Effector memory CD4-positive, alpha-beta T cell (primary cell): ENCODE measurements at places on chromosomes 4 and X.

GRCh38 chr4:24824720-24825119, 29.3 kb downstream of the SOD3 start:
- no peak for DNase-seq

DNA sequence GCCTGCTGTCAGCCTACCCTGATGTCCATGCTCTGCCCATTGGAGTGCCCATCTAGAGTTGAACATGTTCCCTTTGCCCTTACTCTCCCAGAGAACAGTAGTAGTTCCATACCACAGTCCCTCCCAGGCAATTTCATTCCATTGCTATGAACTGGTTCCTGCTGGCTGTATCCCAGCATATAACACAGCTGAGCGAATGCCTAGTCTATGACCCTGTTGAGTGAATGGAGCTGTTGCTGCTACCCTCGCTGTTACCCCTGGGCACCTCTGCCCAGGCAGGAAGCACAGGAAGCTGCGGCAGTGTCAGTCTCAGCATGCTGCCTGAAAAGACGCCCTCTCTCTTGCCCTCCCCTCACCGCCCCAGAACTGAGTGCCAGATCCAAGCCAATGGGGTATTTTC, 73.3 kb downstream of the SOX3 start:
- DNase-seq, result no peak

DNA sequence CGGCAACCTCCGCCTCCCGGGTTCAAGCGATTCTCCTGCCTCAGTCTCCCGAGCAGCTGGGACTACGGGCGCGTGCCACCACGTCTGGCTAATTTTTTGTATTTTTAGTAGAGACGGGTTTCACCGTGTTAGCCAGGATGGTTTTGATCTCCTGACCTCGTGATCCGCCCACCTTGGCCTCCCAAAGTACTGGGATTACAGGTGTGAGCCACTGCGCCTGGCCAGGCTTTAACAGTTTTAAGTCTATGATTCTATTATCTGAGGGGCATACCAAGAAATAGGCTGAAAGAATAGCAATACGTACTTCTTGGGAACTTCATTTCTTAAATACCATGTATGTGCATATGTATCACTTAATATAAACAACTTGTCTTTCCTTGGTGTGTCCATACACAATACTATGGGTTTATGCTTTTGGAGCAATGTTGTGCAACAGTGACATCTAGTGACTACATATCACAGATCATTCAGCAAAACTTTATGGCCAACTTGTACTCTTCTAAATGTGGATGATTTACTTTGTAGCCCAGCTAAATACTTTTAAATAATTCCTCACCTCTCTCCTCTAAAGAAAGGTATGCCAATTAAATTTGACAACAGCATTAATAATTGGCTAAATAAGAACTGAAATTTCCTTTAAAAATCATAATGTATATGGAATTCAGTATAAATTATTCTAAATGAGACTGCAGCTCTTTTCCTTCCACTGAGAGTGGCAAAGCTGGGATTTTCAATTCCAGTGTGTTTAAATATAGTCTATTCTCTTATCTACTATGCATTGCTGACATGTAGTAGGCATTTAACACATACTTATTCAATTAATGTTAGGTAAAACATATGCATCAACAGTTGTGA, 10.4 kb downstream of the SLC9B1 start:
- DNase-seq, result no peak

GRCh38 chrX:24148535-24149350, 786 bp upstream of the ZFX start:
- no peak for DNase-seq

DNA sequence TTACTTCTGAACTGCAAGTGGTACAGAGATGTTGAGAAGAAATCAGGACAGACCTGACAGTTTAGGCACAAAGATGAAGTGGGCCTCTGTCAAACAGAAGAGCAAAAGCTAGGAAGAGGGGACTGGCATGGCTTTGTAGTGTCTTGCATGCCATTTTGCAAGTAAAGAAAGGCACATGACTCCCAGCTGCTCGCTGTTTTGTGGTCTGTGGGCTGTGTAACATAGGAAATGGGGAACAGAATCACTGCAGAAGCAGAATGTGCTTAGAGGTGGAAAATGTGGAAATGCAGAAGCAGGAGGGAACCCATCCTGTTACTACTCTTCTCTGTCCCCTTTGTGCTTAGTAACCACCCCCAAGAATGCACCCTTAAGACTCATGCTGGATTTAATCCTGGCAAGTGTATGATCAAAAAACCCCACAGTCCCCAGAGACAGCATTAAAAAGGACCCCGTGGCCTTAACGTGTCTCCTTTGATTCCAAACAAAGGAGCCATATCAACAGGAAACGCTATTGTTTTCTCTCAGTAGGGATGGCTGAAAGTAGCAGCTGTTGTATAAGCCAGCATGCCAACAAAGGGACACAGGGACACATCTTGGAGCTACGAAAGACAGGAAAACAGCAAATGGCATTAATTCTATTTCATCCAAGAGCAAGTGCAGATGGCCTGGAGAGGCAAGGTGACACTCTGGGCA, 177.6 kb upstream of the GLRA2 start:
- DNase-seq, result no peak

GRCh38 chr4:141117935-141118334, 15.3 kb downstream of the RNF150 start:
- no peak for DNase-seq

DNA sequence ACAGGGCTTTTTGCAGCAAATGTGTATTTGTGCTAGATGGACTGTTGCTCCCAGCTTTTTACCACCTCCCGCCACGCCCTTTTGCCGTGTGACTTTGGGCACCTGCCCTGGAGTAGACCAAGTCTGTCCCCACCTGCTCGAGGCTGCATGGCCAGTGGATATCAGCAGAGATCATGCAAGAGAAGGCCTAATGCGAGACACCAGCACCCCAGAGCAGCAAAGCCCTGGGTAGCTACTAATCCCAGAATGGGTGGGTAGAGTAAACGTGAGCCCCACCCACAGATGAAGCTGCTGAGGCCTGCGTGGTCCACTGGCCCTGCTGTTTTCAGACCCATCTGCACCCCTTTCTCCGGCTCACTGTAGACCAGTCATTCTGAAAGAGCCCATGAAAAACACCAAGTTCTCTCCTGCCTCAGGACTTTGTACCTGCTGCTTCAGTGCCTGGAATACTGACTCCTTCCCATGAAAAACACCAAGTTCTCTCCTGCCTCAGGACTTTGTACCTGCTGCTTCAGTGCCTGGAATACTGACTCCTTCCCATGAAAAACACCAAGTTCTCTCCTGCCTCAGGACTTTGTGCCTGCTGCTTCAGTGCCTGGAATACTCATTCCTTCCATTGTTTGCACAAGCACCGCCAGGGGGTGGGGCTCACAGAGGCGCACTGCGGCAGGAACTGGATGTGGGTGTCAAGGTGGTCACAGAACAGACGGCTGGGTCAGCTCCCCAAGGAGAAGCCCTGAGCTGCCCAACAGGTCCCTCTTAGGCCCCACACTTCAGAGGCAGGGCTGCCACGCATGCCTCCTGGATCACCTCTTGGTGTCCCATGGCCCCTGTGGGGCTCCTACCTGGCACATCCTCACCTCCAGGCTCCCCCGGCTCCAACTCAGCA, 5.1 kb upstream of the TNIP2 start:
- DNase-seq, result no peak

GRCh38 chr4:120865985-120866384, 56.5 kb downstream of the PRDM5 start:
- DNase-seq, result no peak

DNA sequence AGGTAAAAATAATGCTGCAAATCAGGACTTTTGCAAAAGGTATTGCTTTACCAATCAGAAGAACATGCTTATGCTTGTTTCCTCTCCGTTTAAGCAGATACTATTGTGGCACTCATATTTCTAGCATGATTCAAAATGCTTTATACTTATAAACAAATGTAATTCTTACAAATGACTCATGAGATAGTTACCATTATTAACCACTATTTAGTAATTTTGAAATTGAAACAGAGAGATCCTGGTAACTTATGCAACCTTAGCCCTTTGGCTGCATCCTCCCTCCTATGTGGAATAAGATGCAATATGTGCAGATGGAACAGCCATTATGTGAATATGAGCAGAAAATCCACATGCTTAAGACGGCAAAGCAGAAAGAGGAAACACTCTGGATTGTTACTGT, 164.7 kb downstream of the PCDH18 start:
- no peak for DNase-seq

DNA sequence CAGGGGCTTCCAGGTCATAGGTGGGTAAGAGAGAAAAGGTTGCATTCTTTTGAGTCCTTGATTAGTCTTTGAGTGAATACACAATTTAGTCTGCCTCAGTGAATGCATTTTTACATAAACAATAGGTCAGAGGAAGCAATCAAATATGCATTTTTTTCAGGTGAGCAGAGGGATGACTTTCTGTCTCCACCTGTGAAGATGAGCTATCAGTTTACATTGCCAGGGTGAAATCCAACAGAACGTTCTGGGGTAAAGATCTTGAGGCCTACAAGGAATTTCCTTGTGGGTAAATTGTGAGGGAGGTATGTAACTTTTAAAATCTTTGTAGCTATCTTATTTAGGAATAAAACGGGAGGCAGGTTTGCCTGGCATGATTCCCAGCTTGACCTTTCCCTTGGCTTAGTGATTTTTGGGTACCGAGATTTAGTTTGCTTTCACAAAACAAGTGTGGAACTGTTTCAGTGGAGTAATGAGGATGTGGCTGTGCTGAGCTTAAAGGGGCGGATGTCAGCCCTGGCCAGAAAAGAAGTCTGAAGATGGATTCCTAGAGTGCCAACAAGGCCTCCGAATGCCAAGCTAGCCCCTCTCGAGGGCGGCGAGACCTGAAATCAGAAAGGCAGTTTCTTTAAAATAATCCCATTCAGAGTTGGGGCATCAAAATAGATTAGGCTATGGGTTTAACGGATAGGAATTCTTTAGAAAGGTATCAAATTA, 29.5 kb downstream of the TMEM131L start:
- no peak for DNase-seq

- no peak for DNase-seq
Observed at GRCh38 chr4:151806511-151806927, 45.7 kb upstream of the GATB start.

GRCh38 chr4:914531-914930, 17.6 kb downstream of the GAK start:
- no peak for DNase-seq

DNA sequence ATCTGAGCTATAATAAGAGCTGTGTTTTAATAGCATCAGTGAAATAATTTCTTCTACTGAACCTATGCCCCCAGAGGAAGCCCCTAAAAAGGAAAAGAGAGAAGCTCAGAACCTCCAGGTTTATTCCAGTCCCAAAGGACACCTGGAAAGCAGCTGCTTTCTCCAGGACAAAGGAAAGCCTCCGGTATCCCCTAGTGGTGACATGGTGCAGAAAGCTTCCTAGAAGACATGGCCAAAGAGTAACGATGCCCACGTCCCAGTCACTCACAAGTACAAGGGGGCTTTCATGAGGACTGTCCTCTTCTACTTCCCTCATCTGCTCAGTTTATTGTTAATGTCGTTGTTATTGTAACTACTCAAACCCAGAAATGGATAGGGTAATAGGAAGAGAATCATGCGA, 343.9 kb downstream of the UNC5C start:
- no peak for DNase-seq

GRCh38 chr4:54041100-54041499, 23.3 kb downstream of the CHIC2 start:
- DNase-seq, result no peak

GRCh38 chr4:95510877-95511276, 37.9 kb downstream of the UNC5C start:
- no peak for DNase-seq
